ENCODE measurements at places on chromosomes 13 and 19. TPM values are rescaled to one million over a fixed set of nuclear protein-coding genes. Genes with fewer than 3 reads are reported as not detected.

DNA sequence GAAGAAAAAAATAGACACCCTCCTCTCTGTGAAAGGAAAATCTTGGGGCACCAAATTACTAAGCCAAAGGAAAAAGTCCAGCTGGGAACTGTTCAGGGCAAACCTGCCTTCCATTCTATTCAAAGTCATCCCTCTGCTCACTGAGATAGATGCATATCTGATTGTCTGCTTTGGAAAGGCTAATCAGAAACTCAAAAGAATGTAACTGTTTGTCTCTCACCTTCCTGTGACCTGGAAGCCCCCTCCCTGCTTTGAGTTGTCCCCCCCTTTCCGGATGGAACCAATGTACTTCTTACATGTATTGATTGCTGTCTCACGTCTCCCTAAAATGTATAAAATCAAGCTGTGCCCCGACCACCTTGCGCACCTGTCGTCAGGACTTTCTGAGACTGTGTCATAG, 216.0 kb upstream of the SOX1 start:
- DNase-seq: no peak

GRCh38 chr13:66265371-66265770, 964.8 kb downstream of the PCDH9 start:
- no peak for DNase-seq

- DNase-seq: no peak
These were observed 194.7 kb downstream of the RBM26 start for GRCh38 chr13:79211377-79211776.

- no peak for DNase-seq
These were observed 1.2 kb upstream of the CHMP2A start for GRCh38 chr19:58555920-58556621.

GRCh38 chr13:87094646-87095045, 576.5 kb upstream of the SLITRK5 start:
- DNase-seq: no peak

GRCh38 chr19:18704971-18705370, 21.5 kb downstream of the CRTC1 start:
- DNase-seq: no peak

DNA sequence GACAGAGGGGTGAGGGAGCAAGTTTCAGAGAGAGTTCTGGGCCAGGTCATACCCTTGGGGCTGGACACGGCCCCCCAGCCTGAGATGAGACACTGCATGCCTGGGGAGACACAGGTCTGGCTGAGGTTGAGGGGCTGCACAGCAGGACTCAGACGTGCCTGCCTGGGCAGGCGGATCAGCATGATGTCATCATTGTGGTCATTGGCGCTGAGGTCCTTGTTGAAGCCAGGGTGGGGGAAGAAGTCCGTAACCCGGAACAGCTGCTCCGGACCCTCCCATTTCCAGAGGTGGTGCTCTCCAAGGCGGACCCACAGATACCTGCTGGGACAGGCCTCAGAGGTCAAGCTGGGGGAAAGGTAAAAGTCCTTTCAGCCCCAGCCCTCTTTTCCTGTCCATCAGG, 5.0 kb upstream of the KLK8 start:
- DNase-seq: no peak

DNA sequence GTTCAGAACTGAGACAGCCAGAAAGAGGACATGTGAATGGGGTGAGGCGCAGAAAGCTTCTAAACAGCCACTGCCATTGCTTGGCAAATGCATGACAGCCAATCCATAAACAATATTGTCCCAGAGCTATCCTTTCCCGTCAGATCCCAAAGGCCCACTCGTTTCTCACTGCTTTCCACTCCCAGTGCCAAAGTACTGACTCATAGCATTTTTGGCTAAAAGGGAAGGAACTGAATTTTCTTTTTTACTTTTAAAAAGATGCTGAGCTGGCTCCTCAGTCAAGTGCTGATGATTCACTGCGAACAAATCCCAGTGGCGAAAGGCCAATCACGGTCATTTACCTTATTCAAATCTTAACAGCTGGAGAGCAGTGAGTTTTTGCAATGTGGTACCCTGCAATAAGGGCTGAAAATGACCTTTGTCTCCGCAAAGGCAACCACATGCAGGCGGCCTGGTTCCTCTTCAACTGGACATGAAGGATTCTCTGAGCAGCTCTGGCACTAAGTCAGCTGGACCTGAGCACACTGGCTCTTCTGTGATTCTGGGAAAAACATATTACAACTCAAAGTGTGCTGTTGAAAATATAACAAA, 151.7 kb downstream of the DCLK1 start:
- peak; percentile 98 for DNase-seq

The RDH8 gene
- total RNA-seq: not detected

The CDX2 gene
- not detected for total RNA-seq

The ZNF813 gene
- total RNA-seq: 3.9 TPM

The PGLYRP1 gene
- total RNA-seq: not detected

The ZIC2 gene
- not detected for total RNA-seq

The SLC25A41 gene
- 0.26 TPM for total RNA-seq

The ZNF546 gene
- 15.7 TPM for total RNA-seq

All from fibroblast of lung (primary cell).